Fibroblast of skin of left biceps (primary cell): ENCODE measurements at places on chromosomes 6 and 20.

DNA sequence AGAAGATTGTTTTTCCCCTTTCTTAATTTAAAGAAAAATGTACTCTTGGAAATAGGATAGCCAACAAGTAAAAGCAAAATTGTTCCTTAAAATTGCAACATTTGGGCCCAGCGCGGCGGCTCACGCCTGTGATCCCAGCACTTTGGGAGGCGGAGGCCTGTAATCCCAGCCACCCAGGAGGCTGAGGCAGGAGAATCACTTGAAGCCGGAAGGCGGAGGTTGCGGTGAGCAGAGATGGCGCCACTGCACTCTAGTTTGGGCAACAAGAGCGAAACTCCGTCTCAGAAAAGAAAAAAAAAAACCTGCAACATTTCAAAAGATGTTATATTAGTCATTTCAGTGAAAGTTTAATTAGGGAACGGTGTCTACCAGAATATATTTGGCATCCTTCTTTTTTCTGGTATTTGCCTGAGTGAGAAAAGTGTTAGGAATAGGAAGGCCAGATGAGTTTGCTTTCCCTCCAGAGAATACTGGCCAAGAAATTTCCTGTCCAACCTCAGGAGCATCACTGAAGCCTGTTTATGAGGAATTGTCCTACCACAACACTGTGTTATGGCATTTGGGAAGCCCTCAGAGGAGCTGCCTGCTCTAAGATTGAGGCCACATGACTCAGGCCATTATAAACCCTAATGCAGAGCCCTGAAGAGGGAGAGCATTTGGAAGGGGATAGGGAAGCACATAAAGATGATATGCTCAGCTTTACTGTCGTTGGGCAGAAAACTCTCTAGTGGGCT lies 1.2 kb upstream of the GJA1 start:
- no peak for DNase-seq

GRCh38 chr6:89357390-89357789 lies 4.9 kb upstream of the UBE2J1 start:
- no peak for DNase-seq

GRCh38 chr20:10853176-10853575 lies 179.4 kb upstream of the JAG1 start:
- no peak for DNase-seq

- DNase-seq, result no peak
These were observed 94.1 kb downstream of the PRDM1 start for GRCh38 chr6:106180208-106180607.

DNA sequence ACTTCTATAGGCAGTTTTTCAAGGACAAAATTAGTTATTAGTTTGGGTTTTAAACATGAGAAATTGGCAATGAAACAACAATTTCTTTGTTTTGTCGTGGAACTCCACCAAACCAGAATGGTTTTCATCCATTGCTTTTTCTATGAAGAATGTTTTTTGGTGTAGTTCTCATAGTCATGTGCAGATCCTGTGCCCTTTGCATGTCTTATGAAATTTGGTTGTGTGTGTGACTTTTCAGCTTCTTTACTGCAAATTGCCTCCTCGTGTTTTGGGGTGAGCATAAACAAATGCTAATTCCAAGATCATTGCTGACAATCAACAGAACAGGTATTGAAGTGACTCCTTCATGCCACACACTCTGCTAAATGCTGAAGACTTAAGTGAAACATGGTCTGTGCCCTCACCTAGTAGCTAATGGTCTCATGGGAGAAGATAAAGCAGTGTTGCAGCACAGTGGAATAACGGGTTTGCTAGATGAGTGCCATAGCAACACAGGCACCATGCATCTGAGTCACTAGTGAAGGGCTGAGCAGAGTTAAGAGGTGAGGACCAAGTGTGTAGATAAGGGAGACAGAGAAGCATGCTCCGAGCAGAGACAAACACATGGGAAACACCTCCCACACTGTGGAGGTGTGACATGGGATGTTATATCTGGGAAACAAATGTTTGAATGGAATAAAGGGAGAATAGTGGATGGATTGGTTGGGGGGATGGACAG lies 120.0 kb downstream of the SLC16A10 start:
- no peak for DNase-seq

DNA sequence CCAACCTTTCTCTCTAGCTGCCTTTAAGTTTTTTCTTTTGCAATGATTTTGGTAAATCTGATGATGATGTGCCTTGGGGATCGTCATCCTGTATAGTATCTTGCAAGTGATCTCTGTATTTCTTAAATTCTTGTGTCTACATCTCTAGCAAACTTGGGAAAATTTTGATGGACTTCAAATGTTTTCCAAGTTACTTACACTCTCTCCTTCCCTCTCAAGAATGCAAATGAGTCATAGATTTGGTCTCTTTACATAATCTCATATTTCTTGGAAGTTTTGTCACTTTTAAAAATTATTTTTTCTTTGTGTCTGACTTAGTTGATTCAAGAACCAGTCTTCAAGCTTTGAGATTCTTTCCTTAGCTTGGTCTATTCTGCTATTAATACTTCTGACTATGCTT lies 176.4 kb downstream of the TBC1D32 start:
- no peak for DNase-seq

DNA sequence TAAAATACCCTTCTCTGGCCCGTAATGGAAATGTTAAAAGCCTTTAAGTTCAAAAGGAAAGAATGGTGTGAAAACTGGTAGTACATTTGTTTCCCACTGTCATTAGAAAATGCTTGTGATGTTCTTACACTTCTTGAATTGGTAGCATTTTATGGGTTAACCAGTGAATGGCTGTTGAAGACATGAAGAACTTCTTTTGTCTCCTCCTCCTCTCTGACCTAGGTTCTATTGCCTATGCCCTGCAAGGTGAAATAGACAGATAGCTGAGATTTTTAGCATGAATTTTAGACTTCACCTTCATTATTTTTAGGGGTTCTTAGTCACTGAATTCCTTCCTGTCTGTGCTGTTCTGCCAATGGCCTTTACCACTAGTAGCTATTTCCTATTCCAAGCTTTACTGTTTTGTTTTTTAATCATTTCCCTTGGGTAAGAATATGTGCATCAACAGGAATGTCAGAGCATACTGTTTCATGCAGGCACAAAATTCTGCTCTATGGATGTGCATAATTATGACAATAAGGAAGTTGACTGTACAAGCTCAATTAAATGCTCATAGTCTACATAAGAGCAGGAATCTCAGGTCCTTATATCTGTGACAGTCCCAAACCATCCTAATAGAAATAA lies 4.9 kb downstream of the TNFAIP3 start:
- DNase-seq, result no peak

DNA sequence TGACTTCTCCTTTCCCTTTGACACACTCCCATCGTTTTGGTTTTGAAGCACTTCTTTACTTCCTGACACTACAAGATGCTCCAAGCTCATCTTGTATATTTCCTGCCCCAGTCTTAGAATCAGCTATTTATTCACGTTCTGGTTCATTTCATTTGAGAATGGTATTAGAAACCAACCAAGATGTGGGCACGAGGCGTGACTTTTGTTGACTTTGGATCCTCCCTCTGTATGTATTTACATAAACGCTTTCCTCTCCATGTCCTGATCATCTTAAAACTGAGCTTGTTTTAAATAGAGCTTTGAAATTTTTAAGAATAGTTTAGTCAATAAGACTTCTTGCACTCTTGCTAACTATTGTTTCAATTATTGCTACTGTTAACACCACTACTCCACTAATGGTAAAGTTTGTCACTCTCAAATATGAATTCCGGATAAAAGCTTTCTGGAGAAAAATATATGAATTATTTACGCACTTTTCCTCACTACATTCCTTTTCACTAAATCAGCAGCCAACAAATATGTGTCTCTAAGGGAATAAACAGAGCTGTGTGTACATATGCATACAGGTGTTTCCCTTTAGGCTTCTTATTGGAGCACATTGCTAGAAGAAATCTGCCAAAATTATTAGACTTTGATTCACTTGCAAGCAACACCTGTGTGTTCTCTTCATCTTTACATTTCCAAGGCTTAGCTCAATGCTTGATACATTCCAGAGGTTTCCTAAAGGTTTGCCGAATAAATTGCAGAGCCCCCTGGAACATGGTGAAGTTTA lies 77.3 kb upstream of the TMEM244 start:
- DNase-seq, result no peak

GRCh38 chr6:24883618-24884017 lies 52.1 kb downstream of the RIPOR2 start:
- DNase-seq, result peak; percentile 54

- no peak for DNase-seq
These were observed 19.7 kb downstream of the BTN2A1 start for GRCh38 chr6:26477426-26477825.

GRCh38 chr6:51915098-51915497 lies 172.3 kb downstream of the PKHD1 start:
- DNase-seq, result no peak

- no peak for DNase-seq
These were observed 294.6 kb upstream of the ZNF337 start for GRCh38 chr20:25991051-25991755.

GRCh38 chr6:159505140-159505922 lies 187.7 kb downstream of the SOD2 start:
- no peak for DNase-seq

DNA sequence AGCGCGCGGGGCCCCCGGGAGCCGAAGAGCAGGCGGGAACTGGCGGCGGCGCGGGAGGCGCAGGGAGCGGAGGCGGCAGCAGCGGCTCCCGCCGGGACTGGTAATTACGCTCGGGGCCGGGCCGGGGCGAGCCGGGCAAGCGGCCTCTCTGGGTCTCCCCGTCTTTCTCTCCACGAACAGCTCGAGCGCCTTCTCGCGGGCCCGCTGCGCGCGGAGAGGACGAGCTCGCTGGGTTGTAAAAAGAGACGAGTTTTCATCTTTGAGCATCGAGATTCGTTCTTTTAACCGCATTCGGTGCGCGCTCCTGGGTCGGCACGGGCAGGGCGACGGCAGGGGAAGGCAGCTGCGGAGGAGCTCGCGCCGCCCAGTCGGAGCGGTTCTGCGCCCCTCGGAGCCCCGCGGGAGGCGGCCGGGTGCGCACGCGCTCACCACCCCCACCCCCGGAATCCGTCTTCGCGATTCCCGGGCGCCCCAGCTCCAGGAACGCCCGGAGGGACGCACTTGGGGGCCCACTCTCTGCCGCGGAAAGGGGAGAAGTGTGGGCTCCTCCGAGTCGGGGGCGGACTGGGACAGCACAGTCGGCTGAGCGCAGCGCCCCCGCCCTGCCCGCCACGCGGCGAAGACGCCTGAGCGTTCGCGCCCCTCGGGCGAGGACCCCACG lies 38.0 kb downstream of the YTHDF1 start:
- no peak for DNase-seq

DNA sequence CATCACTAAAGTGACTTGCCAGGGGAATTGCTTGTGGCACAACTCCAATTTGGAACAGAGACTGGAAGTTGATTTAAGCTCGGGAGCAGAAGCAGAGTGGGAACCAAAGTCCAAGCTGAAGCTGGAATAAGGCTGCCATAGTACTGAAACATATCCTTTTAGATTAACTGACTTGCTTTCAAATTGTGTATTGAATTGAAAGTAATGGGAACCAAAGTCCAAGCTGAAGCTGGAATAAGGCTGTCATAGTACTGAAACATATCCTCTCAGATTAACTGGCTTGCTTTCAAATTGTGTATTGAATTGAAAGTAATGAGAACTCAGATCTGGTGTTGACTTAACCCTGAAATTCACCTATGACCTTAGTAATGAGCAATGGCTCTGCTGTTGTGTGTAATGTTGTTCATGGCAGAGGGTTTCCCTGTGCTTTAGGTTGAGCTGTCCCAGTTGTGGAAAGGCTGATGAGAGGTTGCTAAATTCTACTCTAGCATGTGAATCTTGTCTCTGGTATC lies 40.2 kb downstream of the CENPW start:
- DNase-seq, result no peak

DNA sequence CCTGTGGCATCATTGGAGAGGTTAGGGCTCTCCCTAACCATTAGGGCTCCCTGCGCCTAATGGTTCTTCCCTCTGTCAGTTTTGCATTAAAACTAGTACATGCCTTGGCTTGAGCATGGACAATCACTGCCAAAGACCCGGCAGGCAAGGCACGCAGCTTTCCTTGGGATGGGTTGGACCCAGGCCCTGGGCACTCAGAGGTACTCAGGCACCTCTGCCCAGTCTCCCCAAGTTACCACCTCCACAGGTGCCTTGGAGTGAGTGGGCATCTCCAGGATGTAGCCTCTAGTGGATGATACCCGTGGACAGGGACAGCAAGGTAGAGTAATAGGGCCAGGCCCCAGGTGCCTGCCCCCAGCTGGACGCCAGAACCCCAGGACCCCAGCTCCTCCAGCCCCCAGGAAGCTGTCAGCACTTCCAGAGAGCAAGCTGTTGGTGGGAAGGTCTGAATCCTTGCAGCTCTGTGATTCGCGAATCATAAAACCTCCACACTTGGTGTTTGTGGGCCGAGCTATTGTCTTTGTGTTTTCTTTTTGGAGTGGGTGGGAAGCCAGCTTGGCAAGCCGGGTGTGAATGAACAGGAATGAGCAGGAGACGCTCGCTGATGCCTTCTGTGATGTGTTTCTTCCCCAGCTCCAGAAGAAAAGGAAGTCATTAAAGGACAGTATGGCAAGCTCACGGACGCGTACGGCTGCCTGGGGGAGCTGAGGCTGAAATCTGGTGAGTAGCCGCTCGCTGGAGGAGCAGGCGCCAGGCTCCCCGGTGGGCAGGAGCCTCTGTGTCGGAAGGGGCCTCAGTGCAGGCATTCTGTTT lies 35.1 kb downstream of the SYNJ2 start:
- no peak for DNase-seq

GRCh38 chr6:142385352-142385751 lies 83.5 kb downstream of the ADGRG6 start:
- DNase-seq, result no peak

DNA sequence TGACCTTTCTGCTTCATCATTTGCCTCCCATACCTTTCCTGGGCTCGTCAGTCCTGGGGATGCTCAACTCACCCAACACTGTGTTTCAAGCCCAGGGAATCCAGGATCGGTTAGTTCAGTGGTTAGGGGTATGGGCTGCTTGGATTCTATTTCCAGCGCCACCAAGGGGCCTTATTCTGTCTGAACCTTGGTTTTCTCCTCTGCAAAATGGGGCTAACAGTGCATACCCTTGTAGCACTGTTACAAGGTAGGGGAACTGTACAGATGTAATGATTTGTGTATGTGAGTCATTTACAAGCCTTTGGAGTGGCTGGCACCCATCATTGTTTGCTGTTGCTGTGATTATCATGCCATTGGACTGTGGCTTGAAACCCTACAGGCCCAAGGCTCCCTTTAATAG lies 14.5 kb upstream of the CSNK2A1 start:
- DNase-seq, result no peak

DNA sequence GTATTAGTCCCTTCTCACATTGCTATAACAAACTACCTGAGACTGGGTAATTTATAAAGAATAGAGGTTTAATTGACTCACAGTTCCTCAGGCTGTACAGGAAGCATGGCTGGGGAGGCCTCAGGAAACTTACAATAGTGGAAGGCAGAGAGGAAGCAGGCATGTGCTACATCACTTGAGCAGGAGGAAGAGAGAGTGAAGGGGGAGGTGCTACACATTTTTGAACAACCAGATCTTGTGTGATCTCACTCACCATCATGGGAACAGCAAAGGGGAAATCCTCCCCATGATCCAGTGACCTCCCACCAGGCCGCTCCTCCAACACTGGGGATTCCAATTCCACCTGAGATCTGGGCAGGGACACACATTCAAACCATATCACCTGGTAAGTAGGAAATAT lies 630.6 kb downstream of the QKI start:
- no peak for DNase-seq

- peak; percentile 58 for DNase-seq
These were observed 5.1 kb upstream of the KIAA0408 start for GRCh38 chr6:127464161-127464880.

- DNase-seq, result no peak
These were observed 54.3 kb downstream of the ANKRD60 start for GRCh38 chr20:58173930-58174707.

GRCh38 chr20:35942243-35942642 lies 12.1 kb downstream of the SCAND1 start:
- no peak for DNase-seq
